ENCODE measurements at places on chromosomes 1 and 21.

GRCh38 chr1:161071886-161072371 is 2.2 kb upstream of the ARHGAP30 start:
- peak; percentile 45 for DNase-seq

DNA sequence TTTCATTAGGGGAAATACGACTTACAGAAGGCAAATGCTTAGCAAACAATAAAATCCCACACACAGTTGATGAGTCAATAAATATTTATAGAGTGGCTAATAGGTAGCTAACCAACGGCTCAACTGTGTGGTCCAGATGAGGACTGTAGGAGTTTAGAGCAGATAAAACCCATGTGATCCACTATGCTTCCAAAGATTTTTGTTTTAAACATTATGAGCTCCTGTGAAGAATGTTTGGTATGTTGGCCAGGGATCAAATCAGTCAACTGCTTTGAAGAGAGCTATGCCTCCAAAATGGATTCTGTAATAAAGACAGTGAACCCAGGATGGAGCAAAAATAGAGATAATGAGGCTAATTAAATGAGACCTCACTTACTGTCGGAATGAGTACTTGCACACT is 72.3 kb upstream of the COL11A1 start:
- DNase-seq: no peak

DNA sequence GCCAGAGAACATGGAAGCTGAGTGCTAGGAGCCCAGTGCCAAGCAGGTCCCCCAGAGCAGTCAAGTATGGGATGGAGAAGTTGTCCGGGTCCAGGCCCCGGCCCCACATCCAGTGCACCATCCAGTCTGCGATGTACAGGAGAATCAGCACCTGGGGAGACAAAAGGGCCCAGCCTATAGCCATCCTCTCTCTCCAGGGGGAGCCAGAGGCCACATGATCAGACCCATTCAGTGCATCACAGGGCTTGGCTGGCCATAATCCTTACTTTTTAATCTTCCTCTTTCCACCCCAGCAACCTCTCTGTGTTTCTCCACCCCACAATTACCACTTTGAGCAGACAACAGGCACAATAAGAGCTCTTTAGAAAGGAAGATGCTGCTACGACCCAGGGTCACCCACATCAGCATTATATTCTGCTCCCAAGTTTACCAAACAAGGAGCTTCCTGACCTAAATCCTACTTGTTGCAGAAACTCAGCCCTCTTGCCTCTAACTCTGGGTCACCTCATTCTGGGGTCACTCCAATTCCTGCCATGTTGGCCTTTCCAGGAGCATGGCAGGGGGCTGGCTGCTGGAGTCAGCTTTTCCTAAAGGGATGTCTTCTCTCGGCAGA is 16.4 kb upstream of the RAB29 start:
- peak; percentile 8 for DNase-seq

DNA sequence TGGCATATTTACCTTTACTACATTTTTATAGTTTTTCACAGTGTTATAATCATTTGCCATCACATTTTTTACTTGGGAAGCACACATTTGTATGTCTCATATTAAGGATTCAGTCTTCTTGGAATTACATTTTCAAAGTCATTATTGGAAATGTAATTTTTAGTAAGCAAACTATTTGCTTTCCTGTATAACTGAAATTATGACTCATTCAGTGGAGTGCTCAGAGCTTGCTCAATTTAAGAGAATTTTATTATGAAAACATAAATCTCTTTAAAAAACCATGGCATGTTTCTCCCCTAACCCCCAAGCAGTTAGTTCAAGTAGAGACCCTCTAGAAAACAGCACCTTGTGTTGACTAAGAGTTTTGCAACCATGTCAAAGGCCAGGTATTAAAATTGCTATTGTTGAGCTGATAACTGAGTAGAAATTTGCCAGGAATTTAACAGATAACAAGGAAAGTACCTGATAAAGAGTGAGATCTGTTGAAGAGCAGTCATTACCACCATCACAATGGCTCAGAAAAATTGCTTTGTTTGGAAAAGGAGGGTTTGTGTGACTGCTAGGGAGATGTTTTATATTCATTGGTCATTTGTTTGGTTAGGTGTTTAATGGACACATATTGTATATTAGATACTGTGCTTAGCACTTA is 105.9 kb downstream of the KCNK2 start:
- no peak for DNase-seq

- no peak for DNase-seq
Measured at GRCh38 chr1:169089776-169090175, 16.7 kb upstream of the ATP1B1 start.

DNA sequence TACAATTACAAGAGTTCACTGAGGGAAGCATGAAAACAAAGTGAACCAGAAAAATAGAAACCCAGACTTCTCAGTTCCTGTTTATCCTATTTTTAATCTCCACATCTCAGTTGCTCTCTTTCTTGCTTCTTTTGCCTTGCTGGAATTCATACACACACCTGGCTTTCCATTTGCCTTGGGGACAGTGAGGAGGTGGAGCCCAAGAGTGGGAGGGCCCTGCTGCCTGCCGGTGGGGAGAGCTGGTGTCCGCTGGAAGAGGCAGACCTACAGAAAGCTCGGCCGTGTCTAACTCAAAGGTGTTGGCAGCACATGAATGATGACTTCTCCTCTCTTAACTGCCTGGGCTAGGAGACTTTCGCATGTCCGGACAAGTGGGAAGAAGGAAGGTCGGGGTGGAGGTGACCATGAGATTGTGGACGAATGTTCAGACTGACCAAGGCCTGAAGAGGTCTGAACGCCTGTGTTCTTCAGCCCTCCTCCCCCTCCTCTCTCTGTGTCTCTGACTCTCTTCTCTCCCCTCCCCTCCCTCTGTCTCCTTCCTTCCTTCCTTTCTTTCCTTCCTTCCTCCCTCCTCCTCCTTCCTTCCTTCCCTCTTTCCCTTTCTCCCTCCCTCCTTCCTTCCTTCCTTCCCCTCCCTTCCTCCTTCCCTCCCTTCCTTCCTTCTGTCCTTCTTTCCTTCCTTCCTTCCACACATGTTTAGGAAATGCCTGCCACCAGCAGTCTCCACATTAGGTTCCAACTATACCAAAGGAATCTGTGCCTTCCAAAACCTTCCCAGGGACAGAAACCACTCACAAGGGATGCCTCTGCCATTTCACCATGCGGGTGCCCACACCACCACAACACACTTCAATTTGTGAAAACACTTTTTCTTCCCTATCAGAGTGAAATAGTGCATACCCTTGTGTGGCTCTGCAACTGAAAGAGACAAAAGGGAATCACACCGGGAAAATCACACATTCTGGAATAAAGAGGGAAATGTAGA is 157.3 kb upstream of the RUNX1 start:
- DNase-seq: peak; percentile 33

DNA sequence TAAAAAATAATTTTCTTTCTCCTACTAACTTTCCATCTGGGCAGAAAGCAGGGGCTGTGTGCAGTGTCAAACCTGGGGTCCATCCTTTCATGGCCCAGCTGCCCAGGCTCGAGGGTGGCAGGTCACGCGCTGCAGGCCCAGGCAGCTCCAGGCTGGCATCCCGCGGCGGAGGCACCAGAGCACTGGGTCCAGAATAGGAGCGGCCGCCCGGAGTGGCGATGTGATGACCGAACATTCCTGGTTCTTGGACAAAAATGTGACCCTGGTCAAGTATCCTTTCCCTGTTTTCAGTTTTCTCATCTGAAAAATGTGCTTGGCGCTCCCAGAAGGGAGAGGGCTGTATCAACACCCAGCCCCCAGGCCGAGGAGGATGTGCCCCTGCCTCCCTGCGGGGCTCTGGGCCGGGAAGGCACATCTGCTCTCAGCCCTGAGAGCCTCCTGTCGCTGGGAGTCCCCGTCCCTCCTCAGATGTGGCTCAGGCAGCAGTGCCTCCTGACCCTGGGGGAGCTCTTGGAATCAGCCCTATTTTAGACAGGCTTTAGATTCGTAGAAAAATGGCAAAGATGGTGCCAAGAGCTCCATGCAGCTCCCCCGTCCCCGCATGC is 29.3 kb downstream of the SLX9 start:
- no peak for DNase-seq

- no peak for DNase-seq
Measured at GRCh38 chr1:223780949-223781348, 64.8 kb downstream of the TP53BP2 start.

DNA sequence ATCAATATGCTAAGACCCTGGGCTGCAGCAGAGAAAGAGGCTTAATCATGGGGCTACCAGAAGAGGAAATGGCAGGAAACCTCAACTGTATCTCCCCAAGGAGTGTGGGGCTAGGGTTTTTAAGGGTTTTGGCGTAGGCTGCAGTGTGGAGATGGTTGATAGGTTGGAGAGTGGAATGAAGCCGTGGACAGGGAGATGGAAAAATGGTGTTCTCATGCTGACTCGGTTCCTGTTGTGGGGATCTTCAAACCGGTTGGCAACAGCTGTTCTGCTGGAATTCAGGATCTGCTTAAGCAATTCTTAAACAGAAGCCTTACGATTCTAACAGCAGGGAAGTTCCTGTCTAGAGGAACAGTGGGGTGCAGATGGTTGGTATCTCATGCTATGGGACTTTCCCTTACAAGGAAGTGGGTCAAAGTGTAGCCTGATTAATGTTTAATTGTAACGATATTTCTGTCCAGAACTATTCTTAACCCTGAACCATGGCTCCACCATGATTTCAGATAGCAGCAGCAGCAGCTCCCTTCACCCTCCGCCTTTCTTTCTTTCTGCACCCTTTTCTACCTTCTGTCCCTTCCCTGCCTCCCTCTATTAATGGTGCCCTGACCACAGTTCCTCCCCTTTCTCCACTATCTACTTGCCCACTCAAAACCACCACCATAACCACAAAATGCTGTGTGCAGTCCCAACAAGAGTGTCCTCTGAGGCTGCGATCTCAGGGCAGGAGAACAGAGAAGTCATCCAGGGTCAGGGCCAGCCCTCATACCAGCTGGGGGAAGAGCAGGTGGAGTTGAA is 30.8 kb downstream of the RSPH1 start:
- DNase-seq: no peak

DNA sequence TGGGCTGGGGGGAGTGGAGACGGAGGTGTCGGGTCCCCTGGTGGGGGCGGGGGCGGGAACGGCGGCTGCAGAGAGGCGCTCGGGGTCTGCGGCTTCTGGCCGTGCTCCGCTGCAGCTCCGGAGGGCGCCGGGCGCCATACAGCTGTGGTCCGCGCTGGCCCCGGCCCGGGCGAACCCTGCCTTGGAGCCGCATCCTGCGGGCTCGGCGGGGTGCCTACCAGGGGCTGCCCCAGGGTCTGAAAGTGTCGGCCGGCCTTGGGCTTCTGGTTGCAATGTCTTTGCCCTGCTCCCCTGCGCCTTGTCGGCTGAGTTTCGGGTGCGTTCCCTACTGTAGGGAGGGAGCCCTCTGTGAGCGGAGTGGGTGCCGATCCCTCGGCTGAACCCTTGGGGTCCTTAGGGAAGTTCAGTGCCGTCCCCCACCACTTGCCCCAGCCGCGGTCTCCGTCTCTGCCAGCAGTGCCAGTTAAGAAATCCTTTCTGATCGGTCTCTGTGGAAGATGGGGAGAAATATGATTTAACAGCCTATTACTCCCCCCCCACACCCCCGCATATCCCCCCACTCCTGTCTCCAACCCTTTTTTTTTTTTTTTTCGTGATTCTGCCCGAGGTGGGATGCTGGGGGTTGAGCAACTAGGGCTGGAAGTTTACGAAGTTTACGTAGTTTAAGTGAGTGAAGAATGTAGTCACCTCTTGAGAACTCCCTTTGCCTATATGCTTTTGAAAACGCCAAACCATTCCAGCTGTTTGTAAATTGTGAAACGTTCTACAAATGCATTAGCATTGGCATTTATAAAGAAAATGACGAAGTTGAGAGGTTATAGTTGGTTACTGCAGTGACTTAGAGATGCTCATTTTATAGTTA is 588 bp downstream of the NEXN start:
- DNase-seq: no peak

DNA sequence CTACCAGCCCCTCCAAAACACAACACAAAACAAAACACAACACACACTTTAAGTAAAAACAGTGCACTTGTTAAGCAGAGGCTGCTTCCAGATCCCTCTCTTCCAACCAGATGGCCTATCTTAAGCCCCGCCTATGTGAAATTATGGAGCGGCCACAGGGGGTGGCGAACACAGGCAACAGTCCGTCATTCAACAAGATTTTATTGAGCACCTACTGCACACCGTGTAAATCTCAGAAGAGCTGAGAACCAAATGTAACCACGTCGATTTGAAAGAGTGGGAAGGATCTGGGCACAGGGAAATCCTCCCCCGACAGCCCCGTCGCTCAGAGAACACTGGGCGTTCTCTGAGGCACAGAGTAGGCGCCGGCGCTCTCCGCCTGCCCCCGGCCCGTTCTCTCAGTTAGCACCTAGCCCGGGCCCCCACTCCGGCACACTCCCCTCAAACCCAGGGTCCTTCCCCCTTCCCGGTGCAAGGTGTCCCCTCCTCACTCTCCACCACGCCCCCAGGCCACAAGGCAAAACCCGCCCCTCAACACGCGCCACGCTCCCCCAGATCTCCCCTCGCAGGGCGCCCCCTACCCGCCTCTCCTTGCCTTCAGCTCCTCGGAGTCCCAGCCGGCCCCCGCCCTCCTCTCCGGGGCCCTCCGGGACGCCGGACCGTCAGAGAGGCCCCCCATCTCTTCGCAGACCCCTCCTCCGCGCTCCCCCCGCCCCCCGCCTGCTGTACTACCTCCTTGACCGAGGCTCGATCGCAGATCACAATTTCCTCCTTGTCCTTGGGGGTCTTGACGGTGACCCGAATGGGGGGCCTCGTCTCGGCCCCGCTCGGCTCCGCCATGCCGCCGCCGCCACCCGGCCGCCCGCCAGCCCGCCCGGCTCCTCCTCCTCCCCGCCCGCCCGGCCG is 483 bp downstream of the UBQLN4 start:
- DNase-seq: no peak

DNA sequence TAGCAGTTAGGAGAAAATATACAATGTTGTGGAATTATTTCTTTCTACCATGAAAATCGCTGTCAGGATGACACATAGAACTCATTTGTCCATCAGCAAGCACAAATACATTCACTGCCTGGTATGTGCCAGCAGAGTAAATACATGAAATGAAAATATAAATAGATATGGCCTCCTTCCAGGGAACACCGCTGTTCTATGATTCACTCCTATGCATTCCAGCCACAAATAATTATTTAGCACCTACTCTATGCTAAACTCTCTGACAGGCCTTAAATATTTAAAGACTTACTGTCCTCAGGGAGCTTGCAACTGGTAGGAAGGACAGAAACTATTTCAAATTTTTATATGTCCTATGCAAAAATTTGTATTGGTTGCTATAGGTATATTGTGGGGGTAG is 975.0 kb upstream of the NCAM2 start:
- DNase-seq: no peak
